Right cardiac atrium (tissue), 5 donors: ENCODE measurements at places on chromosomes 12 and 14.
A peak's percentile ranks its signal among the peaks of the same experiment; 100 is the strongest.

- DNase-seq, result peak; percentile 10
Observed at GRCh38 chr14:105055334-105055733, 9.9 kb downstream of the GPR132 start.

GRCh38 chr14:103155010-103155409 lies 31.7 kb downstream of the TNFAIP2 start:
- DNase-seq, result peak; percentile 90

DNA sequence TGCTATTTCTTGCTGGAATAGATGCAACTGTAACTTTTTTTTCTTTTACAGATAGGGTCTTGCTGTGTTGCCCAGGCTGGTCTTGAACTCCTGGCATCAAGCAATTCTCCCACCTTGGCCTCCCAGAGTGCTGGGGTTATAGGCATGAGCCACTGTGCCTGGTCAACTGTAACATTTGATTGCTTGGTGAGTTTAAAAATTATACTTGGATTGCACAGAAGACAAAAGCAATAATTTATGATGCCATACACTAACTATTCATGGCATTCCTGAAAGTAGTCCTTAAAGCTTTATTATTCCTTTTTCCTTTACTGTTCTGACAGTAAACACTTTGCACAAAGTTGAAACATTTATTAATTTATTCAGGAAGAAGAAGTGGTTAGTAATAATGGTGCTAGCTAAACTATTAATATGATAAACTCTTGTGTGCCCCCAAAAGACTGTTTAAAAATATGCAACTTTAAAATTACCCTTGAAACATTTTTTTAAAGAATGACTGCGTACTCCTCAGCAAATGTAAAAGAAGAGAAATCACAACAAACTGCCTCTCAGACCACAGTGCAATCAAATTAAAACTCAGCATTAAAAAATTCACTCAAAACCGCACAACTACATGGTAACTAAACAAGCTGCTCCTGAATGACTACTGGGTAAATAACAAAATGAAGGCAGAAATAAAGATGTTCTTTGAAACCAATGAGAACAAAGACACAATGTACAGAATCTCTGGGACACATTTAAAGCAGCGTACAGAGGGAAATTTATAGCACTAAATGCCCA lies 8.3 kb downstream of the PTPRB start:
- DNase-seq, result no peak

GRCh38 chr12:89707703-89708564 lies 704 bp downstream of the ATP2B1 start:
- DNase-seq, result peak; percentile 76

DNA sequence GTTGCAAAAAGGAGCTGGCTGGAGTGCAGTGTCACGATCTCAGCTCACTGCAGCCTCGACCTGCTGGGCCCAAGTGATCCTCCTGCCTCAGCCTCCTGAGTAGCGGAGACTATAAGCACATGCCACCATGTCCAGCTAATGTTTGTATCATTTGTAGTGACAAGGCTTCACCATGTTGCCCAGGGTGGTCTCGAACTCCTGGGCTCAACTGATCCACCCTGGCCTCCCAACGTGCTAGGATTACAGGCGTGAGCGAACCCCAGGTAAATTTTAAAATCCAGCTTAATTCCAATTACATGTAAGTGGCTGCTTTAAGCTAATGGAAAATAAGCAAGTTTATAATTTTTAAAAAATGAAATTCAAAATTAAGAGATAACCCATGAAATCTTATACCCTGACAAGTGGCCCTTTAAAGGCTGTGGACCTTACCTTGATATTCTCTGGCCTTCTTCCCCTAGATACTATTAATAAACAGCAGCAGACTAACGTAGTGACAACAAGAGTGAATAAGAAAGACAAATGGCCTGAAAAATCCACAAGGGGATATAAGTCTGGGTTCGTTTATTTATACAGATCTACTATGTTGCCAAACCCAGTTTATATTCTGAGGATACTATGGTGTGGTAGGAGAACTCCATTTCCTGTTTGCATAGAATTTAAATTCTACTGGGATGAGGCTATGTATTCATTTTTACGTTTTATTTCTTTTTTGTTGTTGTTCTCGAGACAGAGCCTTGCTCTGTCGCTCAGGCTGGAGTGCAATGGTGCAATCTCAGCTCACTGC lies 25.6 kb upstream of the SLC2A3 start:
- no peak for DNase-seq

- DNase-seq, result no peak
Observed at GRCh38 chr12:51323317-51323960, 535 bp downstream of the BIN2 start.

DNA sequence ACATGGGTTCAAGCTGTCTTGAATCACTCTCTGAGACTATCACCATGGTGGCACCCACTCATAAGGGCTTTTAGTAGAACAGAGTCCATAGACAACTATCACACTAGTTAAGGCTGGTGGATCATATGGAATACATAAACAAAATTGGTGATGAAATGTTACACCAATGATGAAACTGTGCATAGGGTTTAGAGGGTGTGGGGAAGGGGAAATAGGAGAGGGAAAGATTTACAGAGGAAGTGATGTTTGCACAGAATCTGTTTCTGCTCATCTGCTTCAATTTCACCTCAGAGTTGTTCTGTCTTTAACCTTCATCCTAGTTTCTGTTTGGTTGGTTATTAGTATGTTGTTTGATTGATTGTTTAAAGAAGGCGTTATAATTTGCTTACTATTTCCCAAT lies 2.4 kb upstream of the RXYLT1 start:
- no peak for DNase-seq

GRCh38 chr12:29216797-29217575 lies 67.9 kb downstream of the FAR2 start:
- no peak for DNase-seq

- DNase-seq, result no peak
Observed at GRCh38 chr14:31541702-31542101, 19.5 kb upstream of the NUBPL start.

DNA sequence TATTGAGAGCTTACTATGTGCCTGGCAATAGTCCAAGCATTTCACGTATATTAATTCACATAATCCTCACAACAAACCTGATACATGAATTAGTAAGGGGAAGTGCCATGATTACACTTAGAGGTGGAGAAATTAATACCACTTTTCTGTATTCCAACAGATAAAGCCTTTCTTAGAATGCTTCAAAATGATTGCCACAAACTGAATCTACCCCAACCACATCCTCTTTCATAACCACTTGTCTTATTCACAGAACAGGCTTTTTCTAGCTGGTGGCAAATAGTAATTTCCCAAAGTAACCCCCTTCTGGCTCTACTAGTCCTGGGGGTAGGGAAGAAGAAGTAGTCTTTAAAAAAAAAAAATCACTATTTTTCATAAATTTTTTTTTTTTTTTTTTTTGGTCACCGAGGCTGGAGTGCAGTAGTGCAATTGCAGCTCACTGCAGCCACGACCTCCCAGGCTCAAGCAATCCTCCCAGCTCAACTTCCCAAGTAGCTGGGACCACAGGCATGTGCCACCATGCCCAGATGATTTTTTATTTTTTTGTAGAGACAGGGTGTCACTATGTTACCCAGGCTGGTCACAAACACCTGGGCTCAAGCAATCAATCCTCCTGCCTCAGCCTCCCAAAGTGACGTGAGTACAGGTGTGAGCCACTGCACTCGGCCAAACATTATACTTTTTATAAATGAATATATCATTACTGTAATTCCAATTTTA lies 59.0 kb upstream of the ARID2 start:
- DNase-seq, result no peak

- no peak for DNase-seq
Observed at GRCh38 chr12:71220260-71220659, 62.5 kb upstream of the TSPAN8 start.

- DNase-seq, result no peak
Observed at GRCh38 chr12:13875744-13876143, 105.7 kb downstream of the GRIN2B start.

DNA sequence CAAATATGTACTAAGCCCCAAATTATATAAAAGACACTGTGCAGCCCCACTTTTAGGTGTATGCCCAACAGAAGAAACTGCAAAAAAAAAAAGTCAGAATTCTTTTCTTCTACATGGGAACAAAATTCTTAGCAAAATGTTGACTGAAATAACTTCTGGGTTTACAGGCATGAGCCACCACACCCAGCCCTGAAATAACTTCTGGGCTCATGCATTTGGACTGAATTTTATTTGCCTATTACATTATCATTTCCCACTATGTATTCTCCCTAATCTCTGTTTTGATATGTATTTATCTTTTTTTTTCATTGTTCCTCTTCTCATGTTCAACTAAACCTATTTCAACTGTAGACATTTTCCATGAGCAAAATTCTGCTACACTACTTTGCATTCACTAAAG lies 169.2 kb downstream of the GRIN2B start:
- no peak for DNase-seq

GRCh38 chr14:92934196-92935085 lies 11.5 kb downstream of the CHGA start:
- no peak for DNase-seq
